ENCODE measurements at places on chromosomes 7 and 10. TPM values are rescaled to one million over a fixed set of nuclear protein-coding genes. Genes with fewer than 3 reads are reported as not detected.

The ANLN gene
- 7.5 TPM for total RNA-seq

The MRPS33 gene
- total RNA-seq: 32.6 TPM

The COBL gene
- total RNA-seq: not detected

The FBXO24 gene
- 0.12 TPM for total RNA-seq

All from pericardium fibroblast (primary cell).